NCI-H2029 treated with DMSO at 0.1 percent for 48 hours (cell line): ENCODE measurements at places on chromosomes 2 and 18.

DNA sequence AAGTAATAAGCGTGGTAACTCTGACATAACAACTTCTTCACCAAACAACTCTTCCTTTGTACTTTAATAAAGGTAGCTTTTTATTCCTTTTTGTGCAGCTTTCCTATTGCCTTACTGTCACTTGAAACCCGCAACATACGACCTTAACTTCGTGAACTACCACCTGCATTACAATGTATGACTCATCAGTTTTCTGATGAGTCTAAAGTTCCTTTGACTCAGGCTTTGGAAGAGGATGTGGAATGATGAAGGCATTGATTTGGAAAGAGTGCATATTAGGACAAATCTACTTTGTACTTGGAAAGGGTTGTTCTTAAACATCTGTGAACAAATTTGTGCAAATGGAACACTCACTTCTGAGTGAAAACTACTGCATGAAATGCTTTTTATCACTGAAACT, 1012.1 kb downstream of the TMEM182 start:
- DNase-seq = no peak

GRCh38 chr2:201797175-201797840, 9.0 kb upstream of the CDK15 start:
- no peak for DNase-seq

- no peak for DNase-seq
Measured at GRCh38 chr2:65177751-65178442, 48.0 kb upstream of the RAB1A start.

DNA sequence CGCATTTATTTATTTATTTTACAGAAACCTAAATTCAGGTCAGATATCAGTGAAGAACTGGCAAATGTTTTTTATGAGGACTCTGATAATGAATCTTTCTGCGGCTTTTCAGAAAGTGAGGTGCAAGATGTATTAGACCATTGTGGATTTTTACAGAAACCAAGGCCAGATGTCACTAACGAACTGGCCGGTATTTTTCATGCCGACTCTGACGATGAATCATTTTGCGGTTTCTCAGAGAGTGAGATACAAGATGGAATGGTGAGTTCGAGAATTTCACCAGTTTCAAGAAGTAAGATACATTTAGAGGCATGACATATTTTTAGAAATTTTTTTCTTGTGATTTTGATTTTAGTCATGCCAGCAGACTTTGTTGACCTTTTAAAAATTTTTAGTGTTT, 4.6 kb downstream of the CDCA7 start:
- DNase-seq = no peak

- DNase-seq = no peak
Measured at GRCh38 chr18:25817546-25818237, 272.7 kb downstream of the SS18 start.

DNA sequence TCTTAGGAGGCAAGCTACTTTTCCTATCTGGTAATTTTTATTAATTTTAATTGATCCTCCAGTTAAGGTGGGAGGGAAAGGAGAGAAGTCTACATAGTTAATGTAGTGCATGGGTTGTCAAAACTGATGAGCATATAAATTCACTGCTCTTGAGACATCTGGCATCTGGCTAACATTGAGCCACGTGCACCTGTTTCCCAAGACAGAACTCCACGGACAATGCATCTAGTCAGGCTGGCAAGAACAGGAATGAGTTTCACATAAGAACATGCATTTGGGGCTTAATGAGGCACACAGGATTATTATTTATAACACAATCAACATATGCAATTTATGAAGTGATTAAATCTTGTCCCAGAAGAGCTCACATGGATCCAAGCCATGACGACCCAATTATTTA, 16.2 kb upstream of the RAB1A start:
- DNase-seq = no peak

GRCh38 chr2:46177461-46178089, 119.6 kb upstream of the EPAS1 start:
- no peak for DNase-seq

- no peak for DNase-seq
Measured at GRCh38 chr2:98252038-98252773, 94.0 kb upstream of the CNGA3 start.

- DNase-seq = no peak
Measured at GRCh38 chr2:172462373-172462848, 35.0 kb downstream of the ITGA6 start.

DNA sequence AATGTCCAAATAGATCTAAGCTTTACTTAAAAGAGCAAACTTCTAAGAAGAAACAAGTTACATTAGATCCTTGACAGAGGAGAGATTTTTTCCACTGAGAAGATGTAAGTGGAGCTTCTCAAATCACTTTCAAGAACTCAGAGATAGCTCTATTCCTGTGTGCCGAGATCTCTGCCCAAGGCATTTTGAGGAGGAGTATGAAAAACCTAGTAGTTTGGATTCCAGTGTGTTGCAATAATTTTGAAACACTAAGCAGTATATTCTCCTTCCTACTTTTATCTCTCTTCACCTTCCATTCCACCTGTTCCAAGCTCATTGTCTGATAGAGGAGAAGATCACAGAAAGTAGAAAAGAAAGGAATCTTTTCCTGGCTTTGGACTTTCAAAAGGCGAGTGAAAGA, 192.0 kb upstream of the TANK start:
- no peak for DNase-seq

- peak; percentile 0 for DNase-seq
Measured at GRCh38 chr2:60707750-60708371, 48.2 kb upstream of the PAPOLG start.

DNA sequence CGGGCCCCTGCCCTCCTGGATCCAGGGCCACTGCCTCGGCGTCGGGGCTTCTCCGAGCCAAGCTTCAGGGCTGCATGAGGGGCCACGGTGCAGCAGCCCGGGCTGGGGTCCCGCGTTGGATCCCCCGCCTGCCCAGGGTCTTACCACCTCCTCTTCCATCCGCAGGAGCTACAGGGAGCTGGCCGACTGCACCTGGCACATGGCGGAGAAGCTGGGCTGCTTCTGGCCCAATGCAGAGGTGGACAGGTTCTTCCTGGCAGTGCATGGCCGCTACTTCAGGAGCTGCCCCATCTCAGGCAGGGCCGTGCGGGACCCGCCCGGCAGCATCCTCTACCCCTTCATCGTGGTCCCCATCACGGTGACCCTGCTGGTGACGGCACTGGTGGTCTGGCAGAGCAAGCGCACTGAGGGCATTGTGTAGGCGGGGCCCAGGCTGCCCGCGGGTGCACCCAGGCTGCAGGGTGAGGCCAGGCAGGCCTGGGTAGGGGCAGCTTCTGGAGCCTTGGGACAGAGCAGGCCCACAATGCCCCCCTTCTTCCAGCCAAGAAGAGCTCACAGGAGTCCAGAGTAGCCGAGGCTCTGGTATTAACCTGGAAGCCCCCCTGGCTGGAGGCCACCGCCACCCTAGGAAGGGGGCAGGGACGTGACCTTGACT, 52.1 kb downstream of the RAMP1 start:
- no peak for DNase-seq

- no peak for DNase-seq
Measured at GRCh38 chr2:239577935-239578334, 177.1 kb upstream of the HDAC4 start.

DNA sequence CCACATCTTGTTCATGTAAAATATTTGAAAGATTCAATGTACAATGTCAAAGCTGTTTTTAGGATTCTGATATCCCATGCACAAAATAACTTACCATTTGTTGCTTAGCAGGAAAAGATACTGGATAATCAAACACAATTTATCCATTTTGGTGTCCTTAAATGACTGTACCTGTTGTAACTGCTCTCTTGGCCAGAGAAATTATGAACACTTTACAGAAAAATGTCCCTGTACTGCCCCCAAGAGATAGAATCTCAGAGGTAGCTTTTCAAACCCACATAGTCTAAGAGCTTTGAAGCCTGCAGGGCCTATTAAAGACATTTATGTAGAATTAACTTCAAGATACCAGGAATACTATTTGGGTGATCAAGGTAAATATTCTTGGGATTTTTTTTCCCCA, 12.2 kb upstream of the ME2 start:
- no peak for DNase-seq

DNA sequence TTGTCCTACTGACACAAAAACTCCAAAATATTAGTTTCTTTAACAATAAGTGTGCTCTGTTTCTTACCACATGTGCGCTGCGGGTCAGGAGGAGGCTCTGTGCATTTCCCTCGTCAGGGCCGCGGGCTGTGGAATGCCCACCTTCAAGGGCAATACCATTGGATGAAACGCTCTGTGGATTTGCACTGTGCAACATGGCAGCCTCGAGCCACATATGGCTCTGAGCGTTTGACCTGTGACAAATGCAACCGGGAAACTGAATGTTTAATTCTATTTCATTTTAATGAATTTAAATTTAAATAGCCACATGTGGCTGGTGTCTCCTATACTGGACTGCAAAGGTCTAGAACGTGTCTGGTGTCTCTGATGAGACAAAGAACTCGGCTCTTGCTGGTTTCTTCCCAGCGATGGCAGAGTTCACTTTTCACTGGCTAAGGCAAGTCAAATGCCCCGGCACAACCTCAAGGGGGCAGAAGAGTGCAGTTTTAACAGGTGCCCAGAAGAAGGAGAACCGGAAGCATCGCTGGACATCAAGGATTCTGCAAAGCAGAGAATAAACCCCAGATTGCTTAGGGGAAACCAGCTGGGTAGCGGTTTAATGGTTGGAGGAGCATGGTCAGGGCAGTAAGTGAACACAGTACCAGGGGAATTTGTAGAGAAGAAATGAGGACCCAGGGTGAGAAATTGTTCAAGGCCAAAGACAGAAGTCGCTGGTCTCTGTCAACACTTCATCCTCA, 37.0 kb upstream of the TMEM18 start:
- DNase-seq = peak; percentile 34

DNA sequence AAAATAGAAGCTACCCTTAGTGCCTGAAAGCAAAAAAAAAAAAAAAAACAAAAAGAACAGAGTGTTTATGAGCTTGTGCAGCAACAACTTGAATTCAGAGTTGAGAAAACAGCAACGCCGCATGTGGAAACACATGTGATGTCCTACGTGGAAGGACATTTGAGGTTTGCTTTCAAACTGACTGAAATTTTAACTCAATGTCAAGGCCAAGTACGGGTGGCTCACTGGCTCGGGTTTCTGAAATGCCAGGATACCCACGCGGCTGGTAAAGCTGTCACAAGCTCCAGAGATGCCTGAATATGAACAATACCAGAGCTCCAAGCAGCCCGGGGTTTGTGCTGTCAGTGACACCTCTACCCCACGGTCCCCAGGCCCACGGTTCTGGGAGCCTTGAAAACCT, 72.2 kb upstream of the THOC1 start:
- DNase-seq = no peak
